Mesothelial cell of epicardium (in vitro differentiated cells): ENCODE measurements at places on chromosomes 4 and X.

- DNase-seq = no peak
These were observed 45.1 kb downstream of the TBC1D9 start for GRCh38 chr4:140710908-140711622.

GRCh38 chr4:2832981-2833670, 10.5 kb upstream of the ADD1 start:
- DNase-seq = peak; percentile 30

DNA sequence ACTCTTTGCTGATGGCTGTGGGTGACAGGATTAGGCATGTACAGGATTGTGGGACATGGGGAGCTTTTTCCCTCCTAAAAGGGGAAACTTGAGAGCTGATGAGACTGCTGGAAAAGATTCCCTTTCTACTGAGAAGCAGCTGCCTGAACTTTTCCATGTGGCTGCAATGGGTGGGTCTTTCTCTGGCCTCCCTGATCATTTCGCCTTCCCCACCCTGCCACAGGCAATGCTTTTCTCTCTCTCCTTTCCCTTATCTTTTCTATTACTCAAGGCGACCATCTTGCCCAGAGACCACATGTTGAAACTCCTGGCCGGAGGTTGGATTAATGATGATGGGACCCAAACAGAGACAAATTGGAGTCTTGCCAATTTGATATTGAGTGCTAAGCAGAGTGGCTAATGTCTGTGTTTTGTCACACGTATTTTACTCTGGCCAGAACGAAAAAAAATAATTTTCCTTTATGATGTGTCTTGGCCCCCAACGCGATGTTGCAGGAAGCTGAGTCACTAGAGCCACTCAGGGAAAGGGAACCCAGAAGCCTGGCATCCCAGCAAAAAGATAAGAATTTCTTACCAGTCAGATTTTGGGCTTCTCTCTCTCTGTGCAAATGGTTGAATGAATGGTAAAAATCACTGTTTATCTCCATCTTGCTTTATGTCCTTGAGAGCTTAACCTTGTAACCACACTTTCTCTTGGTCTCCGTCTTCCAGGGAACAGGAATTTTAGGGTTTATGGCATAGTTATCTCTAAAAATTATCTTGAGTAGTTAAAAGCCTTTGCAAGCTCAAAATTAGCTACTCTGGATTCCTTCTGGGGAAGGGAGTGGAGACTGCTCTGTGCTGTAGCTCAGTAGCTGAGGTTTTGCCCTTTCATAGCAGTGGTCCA, 19.4 kb upstream of the ATP8A1 start:
- DNase-seq = no peak

GRCh38 chrX:143694885-143695284, 25.7 kb downstream of the SPANXN2 start:
- no peak for DNase-seq

GRCh38 chr4:18566970-18567799, 545.6 kb upstream of the LCORL start:
- no peak for DNase-seq

GRCh38 chrX:37997096-37997495, 9.3 kb upstream of the SYTL5 start:
- no peak for DNase-seq

DNA sequence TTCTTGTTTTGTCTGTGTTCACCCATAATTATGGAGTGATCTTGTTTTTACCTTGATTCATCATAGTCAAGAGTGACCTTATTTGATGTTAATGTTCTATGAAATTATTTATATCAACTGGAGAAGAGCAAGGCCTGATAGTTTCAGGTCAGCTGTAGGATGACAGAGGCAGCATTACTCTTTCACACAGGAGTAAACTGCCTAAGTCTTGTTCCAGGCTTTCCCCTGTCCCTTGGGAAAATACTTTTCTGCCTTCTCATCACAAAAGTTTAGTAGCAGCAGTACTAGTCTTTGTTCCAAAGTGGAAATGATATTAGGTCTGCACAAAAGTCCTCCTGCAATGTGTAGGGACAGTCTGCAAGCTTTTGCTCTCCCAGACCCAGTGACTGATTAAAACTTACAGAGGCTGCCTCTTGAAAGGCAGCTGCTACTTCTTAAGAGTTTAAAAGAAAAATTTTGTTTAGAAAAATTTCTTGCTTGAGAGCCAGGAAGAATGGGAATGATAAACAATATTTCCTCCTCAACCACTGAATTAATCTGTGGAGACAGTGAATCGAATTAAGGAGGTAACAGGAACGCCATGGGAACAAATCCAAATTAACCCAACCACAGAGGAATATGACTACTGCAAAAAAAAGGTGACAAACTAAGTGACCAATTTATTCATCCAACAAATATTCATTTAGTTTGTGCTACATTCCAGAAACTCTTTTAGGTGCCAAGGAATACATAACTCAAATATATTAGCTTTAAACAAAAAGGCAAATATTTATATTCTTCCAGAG, 991.4 kb upstream of the PABPC4L start:
- DNase-seq = no peak

GRCh38 chr4:57109847-57110639, at the start of gene IGFBP7:
TSS of gene IGFBP7 (minus strand) at chr4:57110385. CDS start at chr4:57110351, 34 bp downstream.
- DNase-seq = no peak

DNA sequence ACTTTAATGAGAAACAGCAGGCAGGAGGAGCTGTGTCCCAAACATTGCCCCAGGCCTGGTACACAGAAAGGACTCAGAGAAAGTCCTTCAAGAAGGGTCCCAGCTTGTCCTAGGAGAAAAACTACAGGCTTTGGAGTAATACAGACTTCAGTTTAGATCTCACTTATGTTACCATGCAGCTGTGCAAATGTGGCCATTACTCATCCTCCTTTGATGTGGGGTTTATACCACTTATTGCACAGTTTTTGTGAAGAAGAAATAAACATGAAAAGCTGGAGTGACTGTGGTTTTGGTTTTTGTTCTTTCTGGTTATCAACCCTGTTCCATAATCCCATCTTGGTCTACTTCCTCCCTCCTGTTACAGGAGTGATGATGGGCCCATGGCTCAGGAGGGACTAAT, 8.1 kb upstream of the CYTL1 start:
- DNase-seq = no peak

- DNase-seq = no peak
These were observed 5.3 kb downstream of the CWH43 start for GRCh38 chr4:48991357-48991756.
